ENCODE measurements at places on chromosomes 13 and 19.

DNA sequence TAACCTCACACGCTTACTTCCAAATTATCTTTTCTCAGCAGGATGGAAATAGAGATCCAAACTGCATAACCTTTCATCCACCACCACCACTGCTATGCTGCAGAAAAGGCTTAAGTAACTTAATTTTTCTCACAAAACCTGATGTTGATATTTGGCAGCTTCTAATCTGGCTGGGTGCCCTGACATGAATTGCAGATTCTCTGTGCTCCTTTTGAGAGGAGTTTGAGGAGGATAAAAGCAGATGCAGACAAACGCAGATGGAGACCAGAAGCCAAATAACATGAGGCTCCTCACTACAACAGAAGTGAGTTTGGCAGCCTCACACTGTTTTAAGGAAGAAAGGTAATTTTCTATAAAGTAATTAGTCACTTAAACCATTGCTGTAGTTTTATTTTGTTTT is 646.2 kb upstream of the ATXN8OS start:
- no peak for DNase-seq

GRCh38 chr19:49363268-49364082 is at the start of gene DKKL1:
TSS of gene DKKL1 (plus strand) at chr19:49363877. CDS start at chr19:49363999, 122 bp downstream.
- no peak for DNase-seq

DNA sequence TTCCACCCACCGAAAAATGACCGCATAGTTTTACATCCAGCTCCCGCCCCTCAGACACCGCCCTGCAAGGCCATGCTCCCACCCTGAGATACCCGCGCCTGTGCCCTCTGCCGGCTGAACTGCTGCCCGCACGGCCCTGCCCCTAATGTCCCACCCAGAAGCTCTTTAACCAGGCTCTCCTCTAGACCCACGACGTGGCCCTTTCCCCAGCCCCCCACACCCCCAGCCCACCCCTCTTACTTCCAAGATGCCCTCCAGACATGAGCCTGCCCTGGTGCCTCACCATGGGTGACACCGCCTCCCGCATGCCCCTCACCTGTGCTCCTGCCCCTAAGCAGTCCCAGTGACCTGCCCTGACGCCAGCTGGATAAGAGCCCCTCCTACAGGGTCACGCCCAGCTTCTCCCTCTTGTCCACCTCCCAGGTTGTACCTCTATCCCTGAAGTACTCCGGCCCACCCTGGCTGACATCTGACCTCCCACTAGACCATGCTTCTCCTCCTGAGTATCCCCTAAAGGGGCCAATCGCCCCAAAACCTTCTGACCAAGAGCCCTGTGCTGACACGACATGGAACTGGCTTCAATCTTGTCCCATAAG is 51.2 kb downstream of the COLGALT1 start:
- DNase-seq, result no peak

DNA sequence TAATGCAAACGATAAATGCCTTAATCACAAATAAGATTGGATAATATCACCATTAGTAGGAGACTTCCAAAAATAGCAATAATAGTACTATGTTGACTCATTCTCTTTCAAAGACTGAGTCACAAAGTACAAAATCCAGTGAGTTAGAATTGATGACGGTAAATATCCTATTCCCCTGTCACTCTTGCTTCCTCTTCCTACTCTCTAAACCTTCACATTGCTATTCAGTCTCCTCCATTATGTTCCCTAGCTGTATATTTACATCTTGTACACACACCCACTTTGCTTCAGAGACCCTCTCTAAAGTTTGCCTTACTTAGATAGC is 26.3 kb upstream of the INTS6 start:
- peak; percentile 22 for DNase-seq

- DNase-seq, result no peak
Measured at GRCh38 chr19:49411681-49412326, 11.4 kb downstream of the PTH2 start.

GRCh38 chr19:28010656-28011055 is 1202.3 kb downstream of the UQCRFS1 start:
- DNase-seq, result no peak

DNA sequence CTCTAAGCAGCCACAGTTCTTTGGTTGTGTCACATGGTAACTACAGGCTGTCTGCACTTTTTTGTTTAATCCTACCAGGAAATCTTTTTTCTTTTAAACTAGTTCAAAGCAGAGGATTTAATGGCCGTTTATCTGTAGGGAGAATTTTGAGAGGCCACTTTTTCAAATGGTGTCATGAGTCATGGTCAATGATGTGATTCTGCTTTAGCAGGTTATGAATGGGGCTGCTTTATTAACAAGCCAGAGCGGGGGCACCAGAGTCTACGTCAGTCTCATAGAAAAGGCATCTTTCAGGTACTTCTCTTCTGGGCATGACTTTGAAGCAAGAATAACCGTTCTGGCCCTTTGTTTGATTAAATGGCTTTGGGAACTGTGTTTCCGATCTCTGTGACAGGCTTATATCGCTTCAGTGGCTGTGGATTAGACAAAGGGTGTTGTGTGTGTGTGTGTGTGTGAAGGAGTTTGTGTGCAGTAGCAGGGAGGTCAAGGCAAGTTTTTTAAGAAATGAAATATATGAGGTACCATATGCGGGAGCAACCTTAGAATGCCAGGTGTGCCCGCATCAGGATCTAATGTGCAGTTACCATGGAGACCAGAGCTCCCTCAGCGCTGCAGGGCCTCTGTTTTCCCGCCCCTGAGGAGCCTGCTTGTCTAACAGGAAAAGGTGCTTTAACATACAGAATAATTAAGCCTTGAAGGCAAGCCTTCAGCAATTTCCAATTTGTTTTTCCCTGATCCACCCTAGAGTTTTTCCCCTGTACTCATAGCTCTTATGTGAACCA is 120.5 kb downstream of the KATNAL1 start:
- no peak for DNase-seq

DNA sequence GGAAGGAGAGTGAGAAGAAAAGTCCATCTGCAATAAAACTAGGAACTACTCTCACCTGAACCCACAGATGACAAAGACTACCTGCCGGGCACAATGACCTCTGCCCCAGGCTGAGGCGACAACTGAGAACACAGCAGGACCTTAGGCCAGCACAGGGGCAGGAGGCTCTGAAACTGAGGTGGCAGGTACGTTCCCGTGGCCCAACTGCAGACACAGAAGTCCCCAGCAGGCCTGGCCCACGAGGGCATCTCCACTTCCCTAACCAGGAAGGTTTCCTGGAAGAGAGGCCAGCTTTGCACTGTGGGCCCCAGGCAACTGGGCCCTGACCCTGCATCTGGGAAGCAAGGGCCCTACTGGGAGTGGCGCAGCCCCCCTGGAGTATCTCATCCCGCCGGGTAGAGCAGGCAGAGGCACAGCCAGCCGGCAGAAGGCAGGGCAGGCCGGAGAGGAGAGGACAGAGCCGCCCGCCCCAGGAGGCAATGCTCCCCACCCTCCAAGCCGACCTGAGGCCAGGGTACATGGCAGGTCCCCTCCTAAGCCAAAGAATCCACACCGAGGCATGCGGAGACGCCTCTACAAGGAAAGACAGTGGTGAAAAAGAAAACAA is 32.7 kb downstream of the STK24 start:
- DNase-seq, result no peak

DNA sequence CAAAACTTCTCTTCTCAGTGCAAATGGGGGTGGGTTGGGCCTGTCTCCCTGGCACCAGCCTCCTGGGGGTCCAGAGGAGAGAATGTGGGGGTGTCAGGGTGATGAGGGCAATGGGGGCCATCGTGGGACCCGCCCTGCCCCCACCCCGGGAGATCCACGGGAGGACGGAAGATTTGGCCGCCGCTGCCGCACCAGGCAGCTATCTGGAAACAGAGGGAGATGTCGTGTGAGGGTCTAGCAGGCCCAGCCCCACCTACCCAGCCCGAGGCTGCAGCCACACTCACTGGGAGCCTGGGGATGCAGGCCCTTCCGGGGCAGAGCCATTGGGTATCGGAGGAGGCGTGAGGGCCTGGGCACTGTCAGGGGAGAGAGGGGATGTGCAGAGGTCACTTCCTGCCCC is 1.8 kb upstream of the TMEM86B start:
- no peak for DNase-seq

- no peak for DNase-seq
Measured at GRCh38 chr13:43783820-43784219, 3.0 kb downstream of the ENOX1 start.

DNA sequence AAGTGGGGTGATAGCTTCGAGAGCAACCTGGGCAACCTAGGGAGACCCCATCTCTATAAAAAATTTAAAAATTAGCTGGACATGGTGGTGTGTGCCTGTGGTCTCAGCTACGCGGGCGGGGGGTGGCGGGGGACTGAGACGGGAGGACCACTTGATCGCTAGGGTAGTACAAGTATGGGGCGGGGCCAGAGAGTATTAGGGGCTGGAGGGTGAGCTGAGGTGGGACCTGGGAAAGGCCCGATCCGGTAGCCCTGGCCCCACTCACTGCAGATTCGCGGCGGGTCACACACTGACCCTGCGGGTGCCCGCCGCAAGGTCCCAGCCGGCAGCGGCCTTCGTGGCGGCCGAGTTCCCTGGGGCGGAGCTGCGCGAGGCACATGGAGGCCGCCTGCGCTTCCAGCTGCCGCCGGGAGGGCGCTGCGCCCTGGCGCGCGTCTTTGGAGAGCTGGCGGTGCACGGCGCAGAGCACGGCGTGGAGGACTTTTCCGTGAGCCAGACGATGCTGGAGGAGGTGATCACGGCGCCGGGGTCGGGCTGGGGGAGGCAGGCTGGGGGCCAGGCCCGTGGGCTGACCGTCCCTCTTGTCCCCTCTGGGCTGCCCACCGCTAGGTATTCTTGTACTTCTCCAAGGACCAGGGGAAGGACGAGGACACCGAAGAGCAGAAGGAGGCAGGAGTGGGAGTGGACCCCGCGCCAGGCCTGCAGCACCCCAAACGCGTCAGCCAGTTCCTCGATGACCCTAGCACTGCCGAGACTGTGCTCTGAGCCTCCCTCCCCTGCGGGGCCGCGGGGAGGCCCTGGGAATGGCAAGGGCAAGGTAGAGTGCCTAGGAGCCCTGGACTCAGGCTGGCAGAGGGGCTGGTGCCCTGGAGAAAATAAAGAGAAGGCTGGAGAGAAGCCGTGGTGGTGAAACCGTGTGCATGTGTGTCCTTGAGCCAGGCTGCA is 2.0 kb upstream of the ARHGAP45 start:
- DNase-seq, result no peak

DNA sequence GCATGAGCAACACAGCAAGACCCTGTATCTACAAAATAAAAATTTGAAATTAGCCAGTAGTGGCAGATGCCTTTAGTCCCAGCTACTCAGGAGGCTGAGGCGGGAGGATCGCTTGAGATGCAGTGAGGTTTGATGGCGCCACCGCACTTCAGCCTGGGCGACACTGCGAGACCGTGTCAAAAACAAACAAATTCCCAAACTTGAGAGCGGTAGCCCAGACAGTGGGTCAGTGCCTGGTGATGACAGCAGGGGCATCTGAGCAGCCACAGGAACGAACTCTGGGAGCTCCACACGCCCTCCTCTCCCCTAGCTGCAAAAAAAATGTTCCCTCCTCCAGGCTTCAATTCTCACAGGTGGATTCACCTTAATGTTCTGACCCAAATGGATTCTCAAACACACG is 14.1 kb downstream of the ZNF490 start:
- no peak for DNase-seq

DNA sequence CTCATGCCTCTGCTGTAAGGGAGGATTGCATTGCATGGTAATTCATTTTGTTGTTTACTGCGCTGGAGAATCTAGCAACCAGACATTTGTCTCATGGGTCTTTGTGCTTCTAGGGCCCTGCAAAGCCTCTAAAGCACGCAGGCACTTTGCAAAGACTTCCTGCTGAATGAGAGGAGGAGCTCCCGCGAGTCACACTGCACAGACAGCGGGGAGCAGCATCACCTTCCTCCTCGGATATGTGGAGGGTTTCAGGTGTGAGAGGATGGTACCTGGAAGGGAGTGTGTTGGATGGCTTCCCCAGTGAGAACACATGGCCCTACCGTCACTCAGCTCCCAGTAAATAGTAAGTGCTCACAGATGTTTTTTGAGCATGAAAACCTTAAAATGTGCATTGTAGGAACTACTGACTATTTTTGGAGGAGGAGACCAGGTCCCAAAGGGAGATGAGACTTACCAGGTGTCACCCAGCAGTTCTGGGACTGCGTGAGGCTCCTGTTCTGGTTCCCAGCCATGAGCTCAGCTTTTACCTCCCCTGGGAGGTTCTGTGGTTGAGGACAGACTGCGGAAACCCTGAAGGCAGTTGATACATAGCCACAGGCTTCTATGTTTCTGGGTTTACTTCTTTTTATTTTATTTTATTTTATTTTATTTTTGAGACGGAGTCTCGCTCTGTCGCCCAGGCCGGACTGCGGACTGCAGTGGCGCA is 278.0 kb downstream of the FGF9 start:
- DNase-seq, result no peak

GRCh38 chr19:1746401-1747284 is 6.7 kb upstream of the ONECUT3 start:
- no peak for DNase-seq

- peak; percentile 70 for DNase-seq
Measured at GRCh38 chr13:110161112-110161882, 145.7 kb downstream of the COL4A1 start.

DNA sequence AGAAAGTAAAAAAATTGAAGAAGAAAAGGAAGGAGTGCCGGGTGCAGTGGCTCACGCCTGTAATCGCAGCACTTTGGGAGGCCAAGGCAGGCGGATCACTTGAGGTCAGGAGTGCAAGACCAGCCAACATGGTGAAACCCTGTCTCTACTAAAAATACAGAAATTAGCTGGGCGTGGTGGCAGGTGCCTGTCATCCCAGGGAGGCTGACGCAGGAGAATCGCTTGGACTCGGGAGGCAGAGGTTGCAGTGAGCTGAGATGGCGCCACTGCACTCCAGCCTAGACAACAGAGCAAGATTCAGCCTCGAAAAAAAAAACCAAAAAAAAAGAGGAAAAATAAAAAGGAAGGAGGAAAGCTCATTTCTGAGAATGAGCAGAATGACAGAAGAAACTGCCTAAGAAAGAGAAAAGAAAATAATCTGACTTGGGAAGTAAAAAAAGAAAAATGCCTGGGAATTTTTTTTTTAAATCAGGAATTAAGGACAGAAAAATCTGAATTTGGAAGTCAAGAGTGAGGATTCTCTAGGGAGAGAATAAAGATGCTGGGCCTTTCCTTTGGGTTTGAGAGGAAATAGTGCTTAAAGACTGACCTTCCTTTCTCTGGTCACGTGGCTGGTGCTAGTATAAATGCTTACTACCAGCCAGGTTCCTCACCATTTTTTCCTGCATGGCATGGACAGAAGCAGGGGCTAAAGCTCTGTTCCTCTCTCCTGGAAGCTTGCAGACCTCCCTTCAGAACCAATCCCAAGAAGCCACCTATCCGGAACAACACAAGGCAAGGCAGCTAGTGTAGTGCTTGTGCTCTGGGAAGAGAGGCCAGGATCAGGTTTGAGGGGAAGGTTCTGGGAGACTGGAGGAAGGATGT is at the start of gene FFAR2:
FFAR2 (plus strand) TSS at position 652 of the 864 bp plus-strand sequence. CDS start 1,458 bp downstream, outside the sequence.
- no peak for DNase-seq

GRCh38 chr13:92843549-92843948 is 383.1 kb upstream of the GPC6 start:
- DNase-seq, result no peak

DNA sequence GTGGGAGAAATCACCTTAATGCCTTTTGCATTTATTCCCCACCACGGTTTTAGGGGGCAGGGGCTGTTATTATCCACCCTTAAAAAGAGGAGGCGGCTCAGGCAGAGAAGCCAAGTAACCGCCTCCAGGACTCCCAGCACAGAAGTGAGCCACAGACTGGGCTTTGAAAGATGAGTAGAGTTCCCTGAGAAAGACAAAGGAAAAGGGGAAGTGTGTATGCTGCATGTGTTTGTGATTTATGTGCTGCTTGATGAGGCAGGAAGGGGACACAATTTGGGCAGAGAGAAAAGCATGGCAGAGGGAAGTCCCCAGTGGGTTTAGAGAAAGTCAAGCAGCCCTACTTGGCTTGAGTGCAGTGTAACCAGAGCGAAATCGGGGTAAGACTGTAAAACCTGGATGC is 85.0 kb downstream of the DOCK9 start:
- no peak for DNase-seq

Data from SIG-M5 (cell line).